Activated CD8-positive, alpha-beta memory T cell treated with anti-CD3 and anti-CD28 coated beads for 4 hours (primary cell): ENCODE measurements at places on chromosomes 3 and 15.

- no peak for DNase-seq
These were observed 116.1 kb upstream of the DNAJC19 start for GRCh38 chr3:181105646-181106045.

DNA sequence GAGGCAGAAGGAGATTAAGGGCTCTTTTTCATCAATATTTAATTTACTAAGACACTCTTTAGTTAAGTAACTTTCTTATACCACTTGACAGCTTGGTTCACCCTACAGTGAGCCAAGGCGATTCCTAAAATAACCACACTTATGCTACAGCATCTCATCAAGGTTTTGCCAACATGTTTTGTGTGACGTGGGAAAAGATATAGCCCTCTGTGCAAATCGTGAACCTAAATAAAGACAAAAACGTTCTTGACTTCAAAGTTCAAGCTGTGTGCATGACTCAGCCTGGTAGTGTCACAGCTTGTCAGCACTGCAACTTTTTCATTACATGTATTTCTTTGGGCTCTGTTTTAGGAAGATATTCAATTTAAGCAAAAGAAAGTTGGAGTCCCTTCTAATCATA, 297.0 kb upstream of the EPHA3 start:
- no peak for DNase-seq

DNA sequence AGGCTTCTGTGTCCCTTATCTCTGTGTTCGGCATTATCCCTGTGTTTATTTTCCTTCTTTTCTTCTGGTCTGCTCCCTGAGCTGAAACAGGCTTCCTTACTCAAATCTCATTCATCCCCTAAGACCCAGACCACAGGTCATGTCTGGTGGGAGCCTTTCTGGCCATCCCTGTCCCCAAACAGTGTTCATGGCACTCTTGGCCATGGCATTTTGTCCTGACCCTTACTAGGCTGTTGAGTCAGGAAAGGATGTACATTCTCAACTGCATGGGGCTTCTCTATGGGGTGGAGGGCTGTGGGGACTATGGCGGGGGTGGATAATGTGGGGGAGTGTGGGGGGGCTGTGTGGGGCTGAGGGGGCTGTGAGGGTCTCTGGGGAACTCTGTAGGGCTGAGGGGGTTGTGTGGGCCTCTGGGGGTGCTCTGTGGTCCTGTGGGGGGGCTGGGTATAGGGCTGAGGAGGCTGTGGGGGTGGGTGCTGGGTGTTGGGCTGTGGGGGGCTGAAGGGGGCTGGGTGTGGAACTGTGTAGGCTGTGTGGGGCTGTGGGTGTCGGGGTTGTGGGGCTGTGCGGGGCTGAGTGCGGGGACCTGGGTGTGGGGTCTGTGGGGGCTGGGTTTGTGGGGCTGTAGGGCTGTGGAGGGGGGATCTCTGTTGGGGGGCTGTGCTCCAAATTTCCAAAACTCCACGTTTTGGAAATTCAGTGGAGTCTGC, 64.3 kb downstream of the KLF13 start:
- DNase-seq = no peak

GRCh38 chr3:53491276-53491675, 3.1 kb upstream of the CACNA1D start:
- no peak for DNase-seq

DNA sequence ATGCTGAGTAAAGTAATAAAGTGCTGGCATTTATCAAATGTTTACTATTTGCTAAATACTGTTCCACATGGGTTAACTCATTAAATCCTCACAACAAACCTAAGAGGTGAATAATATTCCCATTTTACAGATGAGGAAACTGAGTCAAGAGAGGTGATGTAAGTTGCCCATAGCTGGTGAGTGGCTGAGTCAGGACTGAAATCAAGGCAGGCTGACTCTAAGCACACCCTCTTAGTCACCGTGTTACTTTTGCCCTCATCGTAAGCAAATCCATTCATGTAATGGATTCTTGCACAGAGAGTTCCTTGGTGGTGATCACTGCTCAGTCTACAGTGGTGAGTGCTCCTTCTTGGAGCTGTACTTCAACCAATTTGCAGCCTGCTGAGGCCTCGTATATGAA, 28.9 kb upstream of the PTX3 start:
- DNase-seq = no peak

GRCh38 chr3:111610612-111611054, 15.5 kb upstream of the ZBED2 start:
- no peak for DNase-seq

GRCh38 chr3:34237946-34238345, 439.5 kb downstream of the PDCD6IP start:
- DNase-seq = no peak

DNA sequence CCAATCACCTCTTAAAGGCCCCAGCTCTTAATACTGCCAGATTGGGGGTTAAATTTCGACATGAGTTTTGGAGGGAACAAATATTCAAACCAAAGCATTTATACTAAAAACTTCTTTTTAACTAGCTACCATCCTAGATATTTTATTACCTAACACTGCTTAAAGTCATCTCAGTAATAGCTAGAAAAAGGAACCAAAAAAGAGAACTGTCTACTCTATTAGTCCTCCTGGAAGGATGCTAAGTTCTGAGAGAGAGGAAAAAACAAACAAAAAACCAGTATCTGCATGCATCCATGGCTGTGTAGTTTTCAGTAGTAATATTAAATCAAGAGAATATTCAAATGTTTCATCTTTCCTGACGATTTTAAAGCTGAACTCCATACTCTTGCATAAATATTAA, 5.8 kb downstream of the CPOX start:
- no peak for DNase-seq

DNA sequence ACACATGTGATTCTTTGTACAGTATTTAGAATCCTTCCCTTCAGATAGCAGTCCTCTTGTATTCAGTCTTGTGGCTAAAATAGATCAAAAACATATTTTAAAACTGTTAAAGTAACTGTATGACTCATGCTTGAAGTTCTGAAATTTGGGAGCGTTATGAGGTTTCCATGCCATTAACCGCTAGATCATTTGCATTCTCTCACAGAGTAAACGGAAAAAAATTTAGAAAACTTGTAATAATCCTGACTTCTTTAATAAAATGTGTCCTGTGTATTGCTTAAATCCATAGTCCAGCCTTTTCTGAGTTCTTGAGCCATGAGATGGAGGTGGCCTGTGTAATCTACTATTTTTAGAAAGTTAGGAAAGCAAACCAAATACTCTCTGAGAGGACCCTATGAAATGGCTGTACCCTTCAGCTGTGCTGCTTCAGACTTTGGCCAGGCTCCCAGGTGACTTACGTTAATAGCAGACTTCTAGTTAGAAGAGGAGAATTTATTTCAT, 33.8 kb downstream of the MBNL1 start:
- DNase-seq = no peak

DNA sequence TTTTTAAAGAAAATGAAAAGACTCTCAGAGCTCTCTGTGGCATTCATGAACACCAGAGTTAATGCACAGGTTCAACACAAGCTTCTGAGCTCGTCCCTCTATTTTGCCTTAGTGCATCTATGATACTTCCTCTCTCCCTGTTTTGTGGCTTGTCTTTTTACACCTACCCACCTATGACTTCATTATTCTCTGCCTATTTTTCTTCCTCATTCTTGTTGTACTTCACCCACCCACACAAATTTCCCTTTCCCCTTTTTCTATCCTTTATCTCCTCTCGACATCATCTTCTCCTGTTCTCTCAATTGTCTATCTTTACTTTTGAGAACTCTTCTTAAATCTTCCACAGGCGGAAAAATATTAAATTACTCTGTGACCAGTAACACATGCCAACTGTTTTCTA, 48.6 kb downstream of the OR5H15 start:
- DNase-seq = no peak

DNA sequence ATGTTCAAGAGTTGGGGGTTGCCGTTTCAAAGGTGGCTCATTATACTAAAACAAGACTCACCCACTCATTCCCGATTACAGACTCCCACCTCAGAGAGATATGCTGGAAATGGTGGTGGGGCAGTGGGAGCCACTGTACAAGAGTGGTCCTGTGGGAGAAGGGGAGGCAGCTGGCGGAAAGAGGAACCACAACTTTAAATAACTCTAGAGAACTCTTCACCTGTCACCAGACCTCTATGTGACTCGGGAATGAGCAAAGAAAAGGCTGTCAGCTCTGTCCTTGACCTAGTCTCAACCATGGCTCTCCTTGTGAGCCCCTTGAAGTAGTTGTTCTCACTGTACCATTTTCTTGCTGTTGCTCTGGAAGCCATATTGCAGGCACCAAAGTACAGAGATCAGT, 293.8 kb downstream of the CHST2 start:
- DNase-seq = no peak

DNA sequence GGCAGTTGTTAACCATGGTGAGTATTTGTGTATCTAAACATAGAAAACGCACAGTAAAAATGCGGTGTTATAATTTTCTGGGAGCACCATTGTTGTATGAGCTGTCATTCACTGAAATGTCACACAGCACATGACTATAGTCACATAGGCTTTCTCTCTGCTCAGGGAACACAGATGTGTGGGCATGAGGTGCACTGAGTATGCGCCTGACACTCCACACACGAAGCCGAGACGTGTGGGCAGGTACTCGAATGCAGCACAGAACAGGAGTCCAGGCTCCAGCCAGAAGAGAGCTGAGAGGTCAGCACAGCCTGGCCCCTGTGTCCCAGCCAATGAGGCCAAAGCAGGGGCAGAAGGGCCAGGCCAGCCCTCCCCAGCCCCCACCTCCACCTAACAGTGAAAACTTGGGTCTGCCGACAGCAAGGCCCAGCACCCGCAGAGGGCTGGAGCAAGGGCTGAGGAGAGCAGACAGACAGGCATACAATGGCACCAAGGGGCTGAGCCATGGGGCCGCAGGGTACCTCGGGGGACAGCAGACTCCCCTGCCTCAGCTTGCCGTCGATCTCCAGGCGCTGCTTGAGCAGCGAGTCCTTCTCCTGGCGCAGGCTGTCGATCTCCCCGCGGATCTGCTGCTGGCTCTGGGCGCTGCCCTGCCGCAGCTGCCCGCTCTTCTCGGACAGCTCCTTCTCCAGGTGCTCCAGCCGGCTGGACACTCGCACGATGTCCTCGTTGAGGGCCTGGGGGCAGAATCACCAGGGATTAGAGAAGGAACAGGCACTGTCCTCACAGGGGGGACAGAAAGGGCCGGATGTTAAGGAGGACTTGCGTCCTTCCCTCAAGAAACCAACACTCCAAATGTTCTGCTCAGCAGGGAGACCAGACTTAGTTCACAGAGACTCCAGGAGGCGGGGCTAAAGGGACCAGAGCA, 24.0 kb downstream of the KIF7 start:
- no peak for DNase-seq

GRCh38 chr3:49841126-49841696, 15.2 kb downstream of the TRAIP start:
- DNase-seq = no peak

- DNase-seq = no peak
These were observed 9.6 kb downstream of the UBP1 start for GRCh38 chr3:33430571-33430970.

- DNase-seq = no peak
These were observed 57.8 kb downstream of the HERC2 start for GRCh38 chr15:28264166-28264565.

- DNase-seq = no peak
These were observed 146.2 kb downstream of the KLF13 start for GRCh38 chr15:31472636-31473384.

GRCh38 chr3:45644791-45645201, 44.4 kb upstream of the SACM1L start:
- DNase-seq = no peak

- no peak for DNase-seq
These were observed 304.1 kb upstream of the MME start for GRCh38 chr3:154775821-154776548.

DNA sequence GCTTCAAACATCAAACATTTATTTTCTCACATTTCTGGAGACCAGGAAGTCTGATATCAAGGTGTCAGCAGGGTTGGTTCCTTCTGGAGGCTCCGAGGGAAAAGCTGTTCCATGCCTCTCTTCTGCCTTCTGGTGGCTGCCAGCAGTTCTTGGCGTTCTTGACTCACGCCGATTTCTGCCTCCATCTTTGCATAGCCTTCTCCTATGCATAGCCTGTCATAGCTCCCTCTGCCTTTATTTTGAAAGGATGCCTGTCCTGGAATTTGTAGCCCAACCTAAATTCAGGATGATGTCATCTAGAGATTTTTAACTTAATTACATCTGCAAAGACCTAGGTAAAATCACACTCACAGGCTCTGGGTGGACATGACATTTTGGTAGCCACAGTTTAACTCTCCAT, 70.4 kb downstream of the RGMA start:
- DNase-seq = no peak

- DNase-seq = no peak
These were observed 52.8 kb downstream of the IL12A start for GRCh38 chr3:160041465-160041864.

GRCh38 chr15:51732646-51733045, 4.8 kb downstream of the LYSMD2 start:
- DNase-seq = no peak

DNA sequence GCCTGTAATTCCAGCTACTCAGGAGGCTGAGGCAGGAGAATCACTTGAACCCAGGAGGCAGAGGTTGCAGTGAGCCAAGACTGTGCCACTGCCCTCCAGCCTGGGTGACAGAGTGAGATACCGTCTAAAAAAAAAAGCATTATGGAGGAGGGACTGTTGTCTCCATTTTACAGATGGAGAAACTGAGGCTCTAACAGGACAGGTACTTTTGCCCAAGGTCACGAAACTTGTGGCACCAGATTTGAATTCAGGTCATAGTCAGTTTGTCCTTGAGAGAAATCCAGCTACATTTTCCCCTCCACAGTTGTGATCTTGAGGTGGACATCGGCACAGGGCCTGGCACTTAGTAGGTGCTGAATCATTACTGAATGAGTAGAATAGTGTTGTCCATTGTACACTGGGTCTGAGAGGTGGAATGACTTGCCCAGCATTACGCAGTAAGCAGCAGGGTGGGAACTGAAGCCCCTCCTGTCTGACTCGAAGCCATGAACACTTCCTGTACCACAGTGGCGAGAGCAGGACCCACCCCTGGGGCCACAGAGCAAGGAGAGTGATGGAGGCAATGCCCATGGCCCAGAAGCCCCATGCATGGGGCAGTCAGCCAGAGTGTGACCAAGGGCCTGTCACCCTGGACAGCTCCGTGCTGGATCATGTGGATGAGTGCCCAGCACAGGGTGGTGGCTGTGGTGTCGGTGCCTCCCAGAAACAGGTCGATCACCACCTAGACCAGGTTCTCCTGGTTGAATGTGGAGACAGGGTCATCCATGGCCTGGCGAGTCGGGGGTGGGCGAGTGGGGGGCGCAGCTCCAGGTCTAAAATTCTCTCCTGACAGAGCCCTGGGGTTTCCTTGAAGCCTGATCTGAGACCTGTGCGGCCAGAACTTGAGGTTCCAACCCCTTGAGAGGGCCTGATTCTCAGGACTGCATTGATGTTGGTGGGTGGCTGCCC, 20.4 kb upstream of the PARL start:
- no peak for DNase-seq
